ENCODE measurements at places on chromosomes 2 and 18. TPM values are rescaled to one million over a fixed set of nuclear protein-coding genes. Genes with fewer than 3 reads are reported as not detected.

DNA sequence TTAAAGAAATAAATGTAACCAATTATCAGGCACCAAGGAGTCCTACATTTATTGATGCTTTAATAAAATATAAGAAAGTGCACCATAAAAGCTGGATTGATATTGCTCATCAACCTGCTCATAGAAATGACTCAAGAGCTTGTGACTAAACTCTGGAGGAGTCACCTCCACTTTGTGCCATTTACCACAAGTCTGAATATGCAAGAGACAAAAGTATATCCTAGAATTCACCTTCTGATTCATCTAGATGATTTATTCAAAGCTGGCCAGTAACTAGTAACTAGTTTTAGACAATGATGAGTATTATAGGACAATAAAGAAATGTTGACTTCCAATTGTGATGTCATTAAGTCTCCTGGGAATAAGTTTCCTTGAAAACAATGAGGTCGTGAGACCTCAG lies 146.0 kb upstream of the SOX11 start:
- DNase-seq = no peak

- no peak for DNase-seq
Measured at GRCh38 chr18:58476022-58476421, 152.9 kb downstream of the ALPK2 start.

DNA sequence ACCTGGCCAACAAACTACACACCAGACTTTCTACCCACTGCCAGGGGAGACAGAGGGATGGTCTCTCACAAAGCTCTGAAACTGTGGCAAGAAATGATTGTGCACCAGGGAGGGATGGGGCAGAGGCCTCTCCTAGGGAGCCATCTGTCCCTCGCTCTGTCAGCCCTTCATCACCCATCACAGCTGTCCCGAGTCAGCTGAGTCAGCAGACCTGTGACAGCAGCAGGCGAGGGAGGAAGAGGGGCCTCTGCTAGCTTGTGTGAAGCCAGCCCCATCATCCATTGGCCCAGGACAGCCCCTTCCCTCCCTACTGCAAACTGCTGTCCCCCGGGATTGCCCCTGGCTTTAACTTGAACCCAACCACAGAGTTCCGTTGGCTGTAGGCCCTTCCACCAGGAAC lies 5.0 kb downstream of the SH2D6 start:
- no peak for DNase-seq

Gene MEX3C
- total RNA-seq = 30.6 TPM

- no peak for DNase-seq
Measured at GRCh38 chr2:96747061-96747617, 7.3 kb upstream of the LMAN2L start.

GRCh38 chr2:239249776-239250175 lies 151.0 kb downstream of the HDAC4 start:
- DNase-seq = no peak

Gene UCN
- total RNA-seq = 1.4 TPM

DNA sequence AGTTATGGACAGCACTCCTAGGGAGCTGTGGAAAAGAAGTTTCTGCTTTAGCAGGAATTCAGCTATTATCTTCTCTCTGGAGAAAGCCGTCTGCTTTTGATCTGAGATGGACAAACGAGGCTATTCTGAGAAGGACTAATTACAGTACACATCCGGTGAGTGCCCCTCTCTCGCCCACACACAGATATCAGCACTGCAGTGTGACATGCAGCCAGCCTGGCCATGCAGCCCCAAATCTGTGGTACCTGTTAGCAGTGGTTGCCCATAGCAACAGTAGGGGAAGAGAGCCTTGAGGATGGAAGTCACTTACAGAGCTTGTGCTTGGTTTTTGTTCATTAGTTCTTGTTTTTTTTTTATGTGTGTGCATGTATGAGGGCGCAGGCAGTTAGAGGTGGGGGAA lies 73.9 kb upstream of the TRIB2 start:
- no peak for DNase-seq

Gene NYAP2
- total RNA-seq = not detected

DNA sequence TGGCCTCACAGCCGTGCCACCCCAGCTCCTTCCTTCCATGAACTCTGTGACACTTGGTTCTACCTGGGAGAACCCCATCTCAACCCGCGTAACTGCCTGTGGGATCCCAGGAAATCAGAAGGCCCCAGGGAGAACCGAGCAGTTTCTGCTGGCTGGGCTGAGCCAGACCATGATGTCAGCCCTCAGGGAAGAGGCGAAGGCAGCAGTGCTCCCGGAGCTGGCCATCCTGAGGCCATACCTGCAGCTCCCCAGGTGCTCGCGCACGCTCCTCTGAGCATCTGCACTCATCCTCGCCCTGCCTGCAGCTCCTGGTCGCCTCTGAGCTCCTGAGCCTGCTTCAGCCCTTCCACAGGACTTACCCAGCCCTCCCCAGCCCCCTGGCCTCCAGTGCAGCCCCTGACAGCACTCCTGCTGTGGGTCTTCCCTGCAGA lies 186.1 kb downstream of the SEPTIN10 start:
- DNase-seq = no peak

GRCh38 chr2:144681389-144681788 lies 161.5 kb upstream of the ZEB2 start:
- DNase-seq = no peak

DNA sequence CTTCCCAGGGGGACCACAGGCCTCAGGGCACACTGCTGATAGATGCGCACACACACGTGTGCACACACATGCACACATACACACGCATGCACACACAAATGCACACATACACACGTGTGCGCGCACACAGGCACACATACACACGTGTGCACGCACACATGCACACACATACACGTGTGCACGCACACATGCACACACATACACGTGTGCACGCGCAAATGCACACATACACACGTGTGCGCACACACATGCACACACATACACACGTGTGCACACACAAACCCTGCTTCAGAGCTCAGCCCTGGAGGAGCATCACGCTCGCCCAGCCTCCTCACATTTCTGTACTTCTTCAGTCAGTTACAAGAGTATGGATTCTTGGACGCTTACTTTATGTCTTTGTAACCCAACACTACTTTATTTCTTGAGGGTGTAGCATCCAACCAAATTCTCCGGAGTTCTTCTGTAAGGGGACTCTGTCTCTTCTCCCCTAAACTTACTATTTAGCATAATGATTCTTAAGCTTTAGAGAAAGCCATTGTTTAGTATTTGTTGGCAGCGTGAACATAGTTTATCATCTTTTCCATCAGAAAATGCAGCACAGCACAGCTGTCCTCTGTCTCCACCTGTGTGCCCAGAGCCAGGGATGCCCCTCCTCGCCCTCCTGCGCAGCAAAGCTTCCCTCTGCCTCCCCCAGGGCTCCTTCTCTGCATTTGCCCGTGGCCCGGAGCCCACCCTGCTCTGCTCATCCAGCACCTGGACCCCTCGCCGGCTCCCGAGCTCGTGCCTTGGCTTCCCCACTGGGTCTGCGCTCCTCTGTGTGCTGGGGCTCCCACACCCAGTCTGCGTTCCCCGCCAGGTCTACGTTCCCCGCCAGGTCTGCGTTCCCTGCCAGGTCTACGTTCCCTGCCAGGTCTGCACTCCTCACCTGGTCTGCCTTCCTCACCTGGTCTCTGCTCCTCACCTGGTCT lies 74.4 kb upstream of the CTDP1 start:
- no peak for DNase-seq

- DNase-seq = no peak
Measured at GRCh38 chr2:38751596-38752410, 642 bp upstream of the SRSF7 start.

DNA sequence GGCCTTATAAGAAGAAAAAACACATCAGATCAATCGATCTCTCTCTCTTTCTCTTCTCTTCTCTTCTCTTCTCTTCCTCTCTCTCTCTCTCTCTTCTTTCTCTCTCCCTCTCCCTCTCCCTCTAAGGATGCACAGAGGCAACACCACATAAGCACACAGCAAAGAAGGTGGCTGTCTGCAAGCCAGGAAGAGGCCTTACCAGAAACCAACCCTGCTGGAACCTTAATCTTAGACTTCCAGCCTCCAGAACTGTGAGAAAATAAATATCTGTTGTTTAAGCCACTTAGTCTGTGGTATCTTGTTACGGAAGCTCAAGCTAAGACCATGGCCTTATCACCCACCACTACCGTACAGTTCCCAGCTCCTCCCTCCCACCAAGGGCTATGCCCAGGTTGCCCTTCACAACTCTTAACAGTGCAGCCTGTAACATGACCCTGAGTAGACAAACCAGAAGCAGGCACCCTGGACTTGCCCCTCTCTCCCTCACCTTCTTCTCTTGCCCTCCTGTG lies 25.2 kb upstream of the TMEM237 start:
- DNase-seq = no peak

Gene UPP2
- not detected for total RNA-seq

Gene LYPD1
- total RNA-seq = not detected

Gene CDH7
- not detected for total RNA-seq

Gene CNGA3
- 0.47 TPM for total RNA-seq

DNA sequence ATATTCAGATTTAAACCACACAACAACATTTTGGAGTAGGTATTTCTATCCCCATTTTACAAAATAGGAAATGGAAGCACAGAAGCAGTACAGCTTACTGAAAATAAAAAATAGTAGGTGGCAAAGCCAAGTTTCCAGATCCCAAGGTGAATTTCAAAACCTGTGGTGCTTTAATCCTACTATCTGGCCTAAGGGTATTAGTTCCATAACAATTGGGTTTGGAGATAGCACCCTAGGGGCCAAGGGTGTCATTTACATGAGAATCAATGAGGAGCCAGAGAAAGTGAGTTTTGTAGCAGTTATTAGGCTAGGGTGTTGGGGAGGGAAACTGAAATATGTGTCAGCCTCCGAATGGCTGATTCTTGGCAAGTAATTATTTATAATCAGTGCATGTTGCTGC lies 24.9 kb downstream of the OSBPL6 start:
- DNase-seq = no peak

Gene OSR1
- 124 TPM for total RNA-seq

Gene CLEC4F
- total RNA-seq = 2.7 TPM

- no peak for DNase-seq
Measured at GRCh38 chr2:203689426-203690116, 16.9 kb upstream of the CD28 start.

Gene GIGYF2
- total RNA-seq = 80.2 TPM

- no peak for DNase-seq
Measured at GRCh38 chr2:101038455-101039255, 36.6 kb downstream of the RPL31 start.

DNA sequence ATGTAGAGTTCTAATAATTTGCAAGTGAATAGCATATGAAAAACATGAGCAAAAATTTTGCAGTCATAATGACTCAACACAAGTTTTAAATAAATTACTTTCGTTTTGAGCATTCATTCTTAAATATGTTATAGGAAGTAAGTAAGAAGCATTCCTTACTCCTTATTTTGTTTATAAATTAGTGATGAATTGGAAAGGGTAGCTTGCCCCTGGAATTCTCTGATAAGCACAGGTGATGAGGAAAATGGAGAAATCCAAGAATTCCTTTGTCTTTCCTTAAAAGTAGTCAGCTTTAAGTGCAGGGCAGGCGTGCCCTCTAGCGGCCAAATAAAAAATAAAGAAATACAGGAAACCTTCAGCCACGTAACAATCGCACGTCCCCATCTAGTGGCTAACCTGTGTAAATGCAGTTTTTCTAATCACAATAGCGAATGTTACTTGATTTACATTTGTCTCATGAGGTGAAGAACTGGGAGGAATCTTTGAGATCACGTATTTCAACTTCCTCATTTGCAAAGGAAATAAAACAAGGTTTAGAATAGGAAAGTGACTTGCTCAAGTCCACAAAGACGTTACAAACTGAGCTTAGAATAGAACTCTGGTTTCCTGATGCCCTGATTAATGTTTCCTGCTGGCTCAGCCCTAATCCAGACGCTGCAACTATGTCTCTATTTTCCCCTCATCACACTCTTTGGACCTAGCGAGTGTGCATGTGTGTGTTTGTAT lies 47.2 kb upstream of the ZNG1B start:
- DNase-seq = no peak

Gene ERICH2
- not detected for total RNA-seq

Gene DPYSL5
- total RNA-seq = not detected

Gene RESP18
- total RNA-seq = not detected

Gene AFTPH
- 27.7 TPM for total RNA-seq

Gene NTSR2
- 1.6 TPM for total RNA-seq

DNA sequence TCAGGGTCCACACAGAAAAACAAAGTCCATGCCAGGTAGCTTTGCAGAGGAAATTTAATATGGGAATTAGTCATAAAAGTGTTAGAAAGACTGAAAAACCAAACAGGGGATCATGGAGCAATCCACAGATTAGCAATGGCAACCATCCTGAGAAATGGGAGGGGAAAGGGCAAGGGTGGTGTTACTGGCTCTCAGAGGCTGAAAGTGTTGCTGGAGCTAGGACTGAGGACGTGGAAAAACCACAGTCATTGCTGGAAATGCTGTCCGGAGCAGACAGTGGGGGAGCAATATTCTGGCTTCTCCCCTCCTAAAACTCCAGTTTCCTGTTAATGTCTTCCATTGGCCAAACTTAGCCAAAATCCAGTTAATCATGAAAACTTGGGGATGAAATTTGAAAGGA lies 172.4 kb downstream of the ZBTB7C start:
- no peak for DNase-seq

Gene ARHGEF4
- 14.7 TPM for total RNA-seq

GRCh38 chr2:16613539-16614011 lies 52.1 kb downstream of the CYRIA start:
- DNase-seq = no peak

Gene LCT
- 0.09 TPM for total RNA-seq

GRCh38 chr2:212667751-212668316 lies 129.2 kb upstream of the ERBB4 start:
- DNase-seq = no peak

Gene GPR17
- not detected for total RNA-seq

GRCh38 chr2:142423603-142424002 lies 292.8 kb upstream of the LRP1B start:
- DNase-seq = no peak

Gene HOXD13
- not detected for total RNA-seq

- DNase-seq = no peak
Measured at GRCh38 chr18:5524660-5525059, 19.1 kb downstream of the EPB41L3 start.

DNA sequence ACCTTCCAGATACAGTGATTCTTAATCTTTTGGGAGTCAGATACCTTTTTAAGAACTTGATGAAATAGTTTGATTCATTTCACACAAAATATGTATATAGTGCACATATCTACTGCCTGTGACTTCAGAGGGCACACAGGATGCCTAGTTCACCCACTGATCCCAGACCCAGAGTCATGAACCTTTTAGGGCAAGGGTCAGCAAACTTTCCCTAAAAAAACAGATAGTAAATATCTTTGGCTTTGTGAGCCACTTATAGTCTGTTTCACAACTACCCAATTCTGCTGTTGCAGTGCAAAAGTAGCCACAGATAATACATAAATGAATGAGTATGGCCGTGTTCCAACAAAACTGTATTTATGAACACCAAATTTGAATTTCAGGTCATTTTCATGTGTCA lies 124.9 kb downstream of the ANKRD44 start:
- DNase-seq = no peak

GRCh38 chr2:109535217-109535946 lies 78.4 kb downstream of the SEPTIN10 start:
- DNase-seq = no peak

GRCh38 chr2:98333922-98334321 lies 12.3 kb upstream of the CNGA3 start:
- DNase-seq = no peak
